ENCODE measurements at places on chromosomes 5 and 9.

DNA sequence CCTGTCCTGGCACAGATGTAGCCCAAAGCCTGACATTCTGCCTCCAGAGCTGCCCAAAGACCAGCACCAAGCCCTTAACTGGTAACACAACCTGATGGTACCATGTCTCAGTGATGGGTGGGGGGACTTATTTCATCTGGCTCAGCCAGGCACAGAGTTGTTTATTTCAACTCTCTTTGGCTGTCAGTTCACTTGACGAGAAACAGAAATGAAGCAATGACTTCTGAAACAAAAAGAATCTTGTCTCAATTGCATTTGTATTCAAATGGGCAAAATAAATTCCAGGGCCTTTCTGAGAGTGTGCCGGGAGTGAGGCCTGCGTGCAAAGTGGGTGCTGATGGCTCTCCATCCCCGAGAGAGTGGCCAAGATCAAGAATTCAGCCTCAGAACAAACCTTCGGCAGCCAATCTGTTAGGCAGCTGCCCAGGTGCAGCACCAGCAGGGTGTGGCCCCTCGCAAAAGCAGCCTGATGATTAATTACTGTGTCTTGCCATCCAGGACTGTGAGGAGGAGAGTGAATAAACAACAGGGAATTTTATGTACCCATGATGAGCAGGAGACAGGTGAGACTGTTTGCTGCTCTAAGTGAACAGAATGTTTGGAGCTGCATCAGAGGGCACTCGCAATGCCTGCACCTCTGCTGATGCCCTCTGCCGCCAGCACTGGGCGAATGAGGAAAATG, 238.0 kb downstream of the HSPA4 start:
- H3K4me1 ChIP-seq = no peaks in the 10 kb centered on the region
- peak; percentile 33 for DNase-seq
- H3K4me3 ChIP-seq = no peak overlapping the region

GRCh38 chr5:115184770-115185169, 15.1 kb upstream of the TRIM36 start:
- peaks cover 10% of the 10 kb centered on the region for H3K4me1 ChIP-seq
- H3K4me3 ChIP-seq = no peak overlapping the region
- no peaks in the 10 kb centered on the region for H3K36me3 ChIP-seq
- H3K27ac ChIP-seq = no peak overlapping the region
- DNase-seq = no peak

GRCh38 chr9:12818431-12819000, 43.7 kb downstream of the LURAP1L start:
- H3K27me3 ChIP-seq = no peaks in the 10 kb centered on the region
- peaks cover 52% of the 10 kb centered on the region for H3K4me1 ChIP-seq
- H3K4me3 ChIP-seq = no peak overlapping the region
- peak overlapping the region; percentile 89 for H3K27ac ChIP-seq

- DNase-seq = no peak
- H3K36me3 ChIP-seq = no peaks in the 10 kb centered on the region
These were observed 21.9 kb upstream of the PLIN2 start for GRCh38 chr9:19149230-19149629.

DNA sequence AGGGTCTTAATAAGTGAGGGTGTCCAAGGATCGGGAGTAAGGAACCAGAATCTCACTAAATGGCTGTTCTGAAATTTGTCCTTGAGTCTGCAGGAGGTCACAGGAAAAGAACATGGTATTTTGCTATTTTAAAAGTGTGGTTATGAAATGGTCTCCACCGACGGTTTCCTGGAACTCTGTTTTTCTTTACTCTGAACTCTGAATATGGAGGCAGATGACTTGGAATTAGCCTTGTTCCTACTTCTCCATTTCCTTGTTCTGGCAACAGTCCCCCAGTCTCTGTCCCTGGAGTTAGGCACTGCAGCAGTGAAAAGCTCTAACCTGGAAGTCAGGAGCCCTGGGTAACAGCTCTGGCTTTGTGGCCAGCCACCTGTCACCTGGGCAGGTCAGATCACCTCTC, 46.6 kb upstream of the C5orf58 start:
- H3K27me3 ChIP-seq = no peaks in the 10 kb centered on the region
- H3K4me1 ChIP-seq = no peaks in the 10 kb centered on the region
- H3K4me3 ChIP-seq = no peak overlapping the region
- DNase-seq = no peak
- no peaks in the 10 kb centered on the region for H3K36me3 ChIP-seq

GRCh38 chr9:129983891-129984290, 59.1 kb downstream of the FNBP1 start:
- no peaks in the 10 kb centered on the region for H3K4me1 ChIP-seq
- DNase-seq = no peak
- H3K4me3 ChIP-seq = no peak overlapping the region
- H3K27ac ChIP-seq = no peak overlapping the region
- no peaks in the 10 kb centered on the region for H3K27me3 ChIP-seq

- H3K4me1 ChIP-seq = peaks cover 4% of the 10 kb centered on the region
- no peak overlapping the region for H3K27ac ChIP-seq
- no peak overlapping the region for H3K4me3 ChIP-seq
- no peak for DNase-seq
- no peaks in the 10 kb centered on the region for H3K27me3 ChIP-seq
- no peaks in the 10 kb centered on the region for H3K36me3 ChIP-seq
These were observed 215.4 kb upstream of the NR4A3 start for GRCh38 chr9:99606296-99606695.

- H3K27ac ChIP-seq = peak overlapping the region; percentile 93
- H3K27me3 ChIP-seq = no peaks in the 10 kb centered on the region
- H3K36me3 ChIP-seq = no peaks in the 10 kb centered on the region
- no peak overlapping the region for H3K4me3 ChIP-seq
- H3K4me1 ChIP-seq = peaks cover 22% of the 10 kb centered on the region
- peak; percentile 89 for DNase-seq
These were observed 39.6 kb upstream of the SLC6A19 start for GRCh38 chr5:1161833-1162229.

DNA sequence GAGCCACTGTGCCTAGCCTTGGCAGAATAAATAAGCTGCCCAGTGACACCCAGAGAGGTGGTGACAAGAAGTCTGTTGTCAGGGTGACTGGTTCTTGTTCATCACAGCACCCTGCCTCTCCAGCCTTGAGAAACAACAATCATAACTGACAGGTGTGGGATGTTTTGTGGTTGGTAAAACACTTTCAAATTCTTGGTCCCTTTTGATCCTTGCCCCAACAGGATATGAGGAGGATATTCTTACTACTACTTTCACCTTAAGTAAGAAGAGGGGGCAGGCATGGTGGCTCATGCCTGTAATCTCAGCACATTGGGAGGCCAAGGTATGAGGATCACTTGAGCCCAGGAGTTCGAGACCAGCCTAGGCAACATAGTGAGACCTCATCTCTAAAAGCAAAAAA, 14.2 kb upstream of the FRRS1L start:
- no peak overlapping the region for H3K4me3 ChIP-seq
- H3K36me3 ChIP-seq = no peaks in the 10 kb centered on the region
- H3K4me1 ChIP-seq = no peaks in the 10 kb centered on the region
- H3K27me3 ChIP-seq = no peaks in the 10 kb centered on the region
- no peak overlapping the region for H3K27ac ChIP-seq
- no peak for DNase-seq

- H3K4me3 ChIP-seq = no peak overlapping the region
- H3K27ac ChIP-seq = no peak overlapping the region
- no peaks in the 10 kb centered on the region for H3K27me3 ChIP-seq
- no peak for DNase-seq
These were observed 28.9 kb downstream of the TMEM167A start for GRCh38 chr5:83048277-83048676.

DNA sequence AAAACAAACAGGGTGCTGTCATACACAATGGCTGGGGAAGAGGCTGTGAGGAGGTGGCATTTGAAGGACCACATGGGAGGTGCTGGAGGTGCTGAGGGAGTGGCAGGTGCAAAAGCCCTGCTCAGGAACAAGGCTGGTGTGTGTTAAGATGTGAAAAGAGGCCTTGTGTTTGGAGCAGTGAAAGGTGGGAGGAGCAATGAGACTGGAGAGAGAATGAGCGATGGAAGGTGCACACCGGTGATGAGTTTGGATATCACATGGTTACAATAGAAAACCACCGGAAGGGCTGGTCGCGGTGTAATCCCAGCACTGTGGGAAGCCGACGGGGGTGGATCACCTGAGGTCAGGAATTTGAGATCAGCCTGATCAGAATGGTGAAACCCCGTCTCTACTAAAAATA, 9.2 kb upstream of the FIBCD1 start:
- H3K36me3 ChIP-seq = no peaks in the 10 kb centered on the region
- no peak overlapping the region for H3K4me3 ChIP-seq
- H3K27ac ChIP-seq = no peak overlapping the region

DNA sequence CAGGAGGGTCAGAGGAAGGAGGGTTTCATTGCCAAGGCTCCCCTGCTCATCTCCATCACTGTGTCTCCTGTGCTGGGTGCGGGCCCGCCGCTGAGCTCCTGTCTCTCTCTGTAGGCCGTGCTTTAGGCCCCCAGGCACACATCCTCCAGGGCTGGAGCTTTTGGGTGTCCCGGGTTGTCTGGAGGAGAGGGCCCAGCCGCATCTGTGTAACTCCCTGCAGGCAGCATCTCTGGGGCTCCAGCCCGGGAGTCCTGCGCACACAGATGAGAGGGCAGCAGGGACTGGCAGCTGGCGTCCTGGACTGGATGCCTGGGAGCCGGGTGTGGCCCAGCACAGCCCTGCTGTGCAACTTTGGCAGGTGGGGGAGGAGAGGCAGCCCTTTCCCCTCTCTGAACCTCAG, 40.2 kb downstream of the LRSAM1 start:
- no peaks in the 10 kb centered on the region for H3K36me3 ChIP-seq
- H3K4me3 ChIP-seq = no peak overlapping the region
- H3K27ac ChIP-seq = no peak overlapping the region
- H3K27me3 ChIP-seq = no peaks in the 10 kb centered on the region

DNA sequence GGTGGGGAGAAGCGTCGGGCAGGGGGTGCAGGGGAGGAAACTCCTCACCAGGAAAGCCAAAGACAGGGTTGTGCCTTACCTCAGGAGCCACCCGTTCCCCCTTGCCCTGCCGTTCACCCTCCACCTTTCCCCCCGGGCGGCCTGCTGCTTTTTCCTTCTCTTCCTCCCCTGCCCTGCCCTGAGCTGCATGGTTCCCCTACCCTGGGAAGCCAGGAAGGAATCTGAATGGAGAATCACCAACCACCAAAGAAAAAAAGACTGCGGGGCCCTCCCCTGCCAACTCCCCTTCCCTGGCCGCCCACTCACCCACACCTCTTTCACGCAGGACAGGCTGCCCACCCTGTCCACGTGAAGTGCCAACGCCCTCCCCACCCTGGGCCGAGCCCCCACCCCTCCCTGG, 820 bp upstream of the NFX1 start:
- peak; percentile 13 for DNase-seq
- peak overlapping the region; percentile 81 for H3K27ac ChIP-seq
- no peaks in the 10 kb centered on the region for H3K36me3 ChIP-seq
- H3K4me1 ChIP-seq = peaks cover 37% of the 10 kb centered on the region
- H3K27me3 ChIP-seq = no peaks in the 10 kb centered on the region
- H3K4me3 ChIP-seq = peak overlapping the region; percentile 24

GRCh38 chr5:167064198-167064776, 1227.2 kb upstream of the WWC1 start:
- no peak overlapping the region for H3K4me3 ChIP-seq
- no peaks in the 10 kb centered on the region for H3K27me3 ChIP-seq
- H3K4me1 ChIP-seq = no peaks in the 10 kb centered on the region
- DNase-seq = no peak
- no peak overlapping the region for H3K27ac ChIP-seq

- no peaks in the 10 kb centered on the region for H3K27me3 ChIP-seq
- H3K36me3 ChIP-seq = peaks cover 31% of the 10 kb centered on the region
- DNase-seq = no peak
- H3K4me1 ChIP-seq = peaks cover 6% of the 10 kb centered on the region
- H3K27ac ChIP-seq = no peak overlapping the region
- H3K4me3 ChIP-seq = no peak overlapping the region
These were observed 62.5 kb upstream of the EPB41L4B start for GRCh38 chr9:109383356-109383755.

- H3K27ac ChIP-seq = no peak overlapping the region
- no peaks in the 10 kb centered on the region for H3K4me1 ChIP-seq
- no peak for DNase-seq
- H3K36me3 ChIP-seq = no peaks in the 10 kb centered on the region
- no peak overlapping the region for H3K4me3 ChIP-seq
These were observed 39.9 kb downstream of the EDIL3 start for GRCh38 chr5:84344788-84345187.

DNA sequence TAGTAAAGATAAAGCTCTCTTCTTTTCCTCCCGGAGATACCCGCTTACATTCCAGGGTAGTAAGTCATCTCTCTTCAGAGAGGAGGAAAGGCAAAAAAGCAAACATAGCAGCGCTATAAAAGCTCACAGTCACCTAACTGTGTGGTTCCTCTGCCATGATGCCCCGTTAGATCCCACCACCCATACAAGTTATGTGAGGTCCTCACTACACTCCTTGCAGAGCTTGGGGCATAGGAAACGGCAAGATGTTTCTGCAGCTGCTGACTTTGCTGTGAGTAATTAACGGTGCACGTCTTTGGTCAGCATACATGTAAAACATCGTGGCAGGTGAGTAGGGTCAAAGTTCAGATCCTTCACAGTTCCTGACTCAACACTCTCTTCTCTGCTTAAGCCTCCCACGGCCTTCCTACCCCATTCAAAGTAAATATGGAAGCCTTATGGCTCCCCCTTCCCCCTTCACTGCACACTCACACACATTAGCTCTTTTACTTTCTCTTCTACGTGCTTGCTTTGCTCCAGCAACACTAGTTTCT, 218.9 kb downstream of the DIRAS2 start:
- H3K4me1 ChIP-seq = no peaks in the 10 kb centered on the region
- no peaks in the 10 kb centered on the region for H3K27me3 ChIP-seq
- H3K4me3 ChIP-seq = no peak overlapping the region
- no peaks in the 10 kb centered on the region for H3K36me3 ChIP-seq

- peaks cover 13% of the 10 kb centered on the region for H3K4me1 ChIP-seq
- H3K4me3 ChIP-seq = no peak overlapping the region
- no peak for DNase-seq
- H3K27ac ChIP-seq = no peak overlapping the region
- H3K36me3 ChIP-seq = no peaks in the 10 kb centered on the region
- H3K27me3 ChIP-seq = no peaks in the 10 kb centered on the region
These were observed 2.8 kb upstream of the TEX10 start for GRCh38 chr9:100355561-100355960.

- H3K27me3 ChIP-seq = no peaks in the 10 kb centered on the region
- peak overlapping the region; percentile 44 for H3K27ac ChIP-seq
- no peak for DNase-seq
- H3K36me3 ChIP-seq = no peaks in the 10 kb centered on the region
- peaks cover 23% of the 10 kb centered on the region for H3K4me1 ChIP-seq
- no peak overlapping the region for H3K4me3 ChIP-seq
These were observed 14.3 kb downstream of the IRF1 start for GRCh38 chr5:132475987-132476875.

GRCh38 chr5:179497636-179498340, 52.6 kb upstream of the RUFY1 start:
- DNase-seq = no peak
- no peak overlapping the region for H3K4me3 ChIP-seq
- H3K27ac ChIP-seq = no peak overlapping the region

- no peaks in the 10 kb centered on the region for H3K4me1 ChIP-seq
- H3K4me3 ChIP-seq = no peak overlapping the region
- H3K27me3 ChIP-seq = no peaks in the 10 kb centered on the region
- DNase-seq = no peak
- no peaks in the 10 kb centered on the region for H3K36me3 ChIP-seq
These were observed 47.8 kb downstream of the PDE4D start for GRCh38 chr5:59845730-59846129.
